Naive thymus-derived CD4-positive, alpha-beta T cell (primary cell): ENCODE measurements at places on chromosomes 7 and 10.

DNA sequence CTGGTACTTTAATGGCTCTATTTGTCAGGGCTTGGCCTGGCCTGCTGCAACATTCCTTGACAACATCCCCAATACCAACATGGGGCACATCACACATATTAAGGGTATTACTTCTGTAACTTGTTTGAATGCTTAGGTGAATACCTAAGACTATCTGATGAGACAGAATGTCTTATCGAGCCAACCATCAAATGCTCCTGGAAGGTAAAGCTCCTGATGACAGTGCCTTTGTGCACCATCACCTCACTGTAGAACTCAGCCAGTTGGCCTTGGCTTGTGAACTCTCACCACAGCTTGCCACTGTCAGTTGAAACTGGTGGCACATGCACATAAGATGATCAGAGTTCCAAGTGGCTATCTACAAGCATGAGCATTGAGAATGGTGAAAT, 3.7 kb upstream of the MYO1G start:
- H3K27me3 ChIP-seq = no peaks in the 10 kb centered on the region
- H3K27ac ChIP-seq = no peak overlapping the region
- DNase-seq = no peak
- peaks cover 15% of the 10 kb centered on the region for H3K36me3 ChIP-seq
- peaks cover 54% of the 10 kb centered on the region for H3K4me1 ChIP-seq
- H3K4me3 ChIP-seq = no peak overlapping the region

- H3K27ac ChIP-seq = no peak overlapping the region
- DNase-seq = no peak
- H3K4me1 ChIP-seq = peaks cover 6% of the 10 kb centered on the region
- H3K27me3 ChIP-seq = peaks cover 5% of the 10 kb centered on the region
- H3K36me3 ChIP-seq = no peaks in the 10 kb centered on the region
Observed at GRCh38 chr7:143360788-143361551, 1.5 kb downstream of the FAM131B start.

GRCh38 chr7:100466653-100467605, 2.9 kb upstream of the SPACDR start:
- H3K27ac ChIP-seq = peak overlapping the region; percentile 13
- no peak overlapping the region for H3K4me3 ChIP-seq
- peaks cover 6% of the 10 kb centered on the region for H3K4me1 ChIP-seq
- peaks cover 10% of the 10 kb centered on the region for H3K36me3 ChIP-seq
- no peak for DNase-seq
- H3K27me3 ChIP-seq = no peaks in the 10 kb centered on the region

DNA sequence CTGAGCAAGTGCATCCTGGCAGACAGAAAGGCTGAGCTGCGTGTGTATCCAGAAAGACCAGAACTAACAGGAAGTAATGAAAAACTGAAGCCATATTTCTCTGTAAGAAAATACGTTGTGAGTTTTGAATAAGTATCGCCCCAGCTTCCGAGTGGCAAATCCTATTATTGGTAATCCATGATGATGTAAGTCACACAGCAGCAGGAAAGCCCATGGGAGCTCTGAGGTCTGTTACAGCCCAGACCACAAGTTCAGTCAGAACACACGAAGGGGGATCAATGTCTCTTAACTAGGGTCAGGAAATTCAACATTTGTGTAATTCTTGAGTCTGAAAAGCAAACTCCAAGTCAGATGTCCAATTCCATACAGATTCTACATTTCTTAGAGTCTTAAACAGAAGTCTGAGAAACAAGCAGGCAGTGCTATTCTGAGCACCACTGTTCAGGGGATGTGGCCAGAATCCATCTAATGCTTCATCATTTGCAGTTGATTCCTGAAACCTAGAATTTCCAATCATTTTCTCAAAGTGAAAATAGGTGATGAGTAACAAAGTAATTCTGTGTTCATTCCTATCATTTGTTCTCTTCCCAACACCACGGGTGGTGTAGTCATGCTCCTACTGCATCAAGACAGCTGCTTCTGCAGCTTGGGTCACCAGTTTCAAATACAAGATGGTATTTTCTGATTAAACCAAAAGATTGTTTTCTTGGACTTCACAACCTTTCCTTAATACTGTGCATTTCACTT, at the start of gene LRIT2:
Gene LRIT2, minus strand, starts transcription at position 118 of the 747 bp plus-strand sequence. Its CDS starts 24 bp downstream, at position 94.
- no peaks in the 10 kb centered on the region for H3K4me1 ChIP-seq
- H3K4me3 ChIP-seq = no peak within 1 kb of the TSS
- H3K27ac ChIP-seq = no peak within 1 kb of the TSS
- no peaks in the 10 kb centered on the region for H3K36me3 ChIP-seq
- no peaks in the 10 kb centered on the region for H3K27me3 ChIP-seq
- DNase-seq = no peak
